ENCODE measurements at places on chromosomes 11 and 22.

- DNase-seq: no peak
These were observed 61.6 kb downstream of the CASP12 start for GRCh38 chr11:104836691-104837090.

DNA sequence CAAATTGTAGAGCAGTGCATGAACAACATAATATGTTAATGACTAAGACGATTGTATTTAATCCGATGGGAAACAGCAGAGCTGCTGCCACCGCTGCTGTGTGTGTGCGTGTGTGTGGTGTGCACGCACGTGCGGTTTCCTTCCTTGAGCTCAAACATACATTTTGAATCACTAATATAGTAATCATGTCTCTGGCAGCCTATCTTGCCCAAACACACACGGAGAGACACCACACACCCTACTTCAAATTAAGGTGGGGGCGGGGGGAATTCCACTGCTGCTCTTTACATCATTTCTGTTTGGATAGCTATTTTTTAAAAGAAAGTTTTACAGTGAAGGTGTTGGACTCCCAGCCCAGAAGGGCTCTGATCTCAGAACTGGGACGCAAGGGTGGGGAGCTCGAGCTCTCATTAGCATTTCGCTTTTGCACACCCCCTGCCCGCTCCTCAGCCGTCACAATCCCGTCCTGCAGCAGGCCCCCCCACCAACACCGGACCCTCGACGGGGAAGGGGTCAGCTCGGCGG lies 651 bp upstream of the FAM83F start:
- peak; percentile 59 for DNase-seq

DNA sequence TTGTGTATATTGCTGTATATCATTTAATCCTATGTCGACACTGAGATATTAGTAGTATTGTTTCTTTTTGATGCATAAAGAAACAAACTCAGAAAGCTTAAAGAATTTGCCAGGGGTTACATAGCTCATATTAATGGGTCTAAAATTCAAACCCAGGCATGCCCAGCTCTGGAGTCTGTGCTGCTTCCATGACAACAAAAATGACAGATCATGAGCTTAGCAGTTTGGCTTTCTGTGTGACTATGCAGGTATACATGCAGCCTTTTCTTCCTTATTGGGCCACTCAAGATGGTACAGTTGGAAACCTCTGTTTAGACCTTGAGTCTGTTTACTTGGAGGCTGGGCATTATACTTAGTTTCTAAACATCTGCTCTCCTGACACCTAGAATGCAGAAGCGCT lies 220.5 kb upstream of the TENM4 start:
- no peak for DNase-seq

DNA sequence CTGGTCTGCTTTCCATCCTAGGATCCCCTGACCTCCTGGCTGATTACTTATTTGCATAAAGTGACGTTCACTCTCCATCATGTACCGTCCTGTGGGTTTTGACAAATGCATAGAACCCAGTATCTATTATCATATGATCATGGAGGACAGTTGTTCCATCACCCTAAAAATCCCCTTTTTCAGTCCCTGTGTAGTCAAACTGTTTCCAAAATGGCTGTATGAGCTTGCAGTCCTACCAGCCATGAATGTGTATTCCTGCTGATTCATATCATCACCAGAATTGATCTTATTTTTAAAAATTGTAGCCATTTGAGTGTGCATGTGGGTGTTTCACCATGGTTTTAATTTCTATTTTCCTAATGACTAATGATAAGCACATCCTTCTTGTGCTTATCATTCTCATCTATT lies 108.8 kb downstream of the MPPED1 start:
- DNase-seq: no peak

DNA sequence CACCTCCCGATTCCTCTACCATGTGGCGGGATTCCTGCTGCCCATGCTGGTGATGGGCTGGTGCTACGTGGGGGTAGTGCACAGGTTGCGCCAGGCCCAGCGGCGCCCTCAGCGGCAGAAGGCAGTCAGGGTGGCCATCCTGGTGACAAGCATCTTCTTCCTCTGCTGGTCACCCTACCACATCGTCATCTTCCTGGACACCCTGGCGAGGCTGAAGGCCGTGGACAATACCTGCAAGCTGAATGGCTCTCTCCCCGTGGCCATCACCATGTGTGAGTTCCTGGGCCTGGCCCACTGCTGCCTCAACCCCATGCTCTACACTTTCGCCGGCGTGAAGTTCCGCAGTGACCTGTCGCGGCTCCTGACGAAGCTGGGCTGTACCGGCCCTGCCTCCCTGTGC lies 10.5 kb downstream of the CXCR5 start:
- no peak for DNase-seq

DNA sequence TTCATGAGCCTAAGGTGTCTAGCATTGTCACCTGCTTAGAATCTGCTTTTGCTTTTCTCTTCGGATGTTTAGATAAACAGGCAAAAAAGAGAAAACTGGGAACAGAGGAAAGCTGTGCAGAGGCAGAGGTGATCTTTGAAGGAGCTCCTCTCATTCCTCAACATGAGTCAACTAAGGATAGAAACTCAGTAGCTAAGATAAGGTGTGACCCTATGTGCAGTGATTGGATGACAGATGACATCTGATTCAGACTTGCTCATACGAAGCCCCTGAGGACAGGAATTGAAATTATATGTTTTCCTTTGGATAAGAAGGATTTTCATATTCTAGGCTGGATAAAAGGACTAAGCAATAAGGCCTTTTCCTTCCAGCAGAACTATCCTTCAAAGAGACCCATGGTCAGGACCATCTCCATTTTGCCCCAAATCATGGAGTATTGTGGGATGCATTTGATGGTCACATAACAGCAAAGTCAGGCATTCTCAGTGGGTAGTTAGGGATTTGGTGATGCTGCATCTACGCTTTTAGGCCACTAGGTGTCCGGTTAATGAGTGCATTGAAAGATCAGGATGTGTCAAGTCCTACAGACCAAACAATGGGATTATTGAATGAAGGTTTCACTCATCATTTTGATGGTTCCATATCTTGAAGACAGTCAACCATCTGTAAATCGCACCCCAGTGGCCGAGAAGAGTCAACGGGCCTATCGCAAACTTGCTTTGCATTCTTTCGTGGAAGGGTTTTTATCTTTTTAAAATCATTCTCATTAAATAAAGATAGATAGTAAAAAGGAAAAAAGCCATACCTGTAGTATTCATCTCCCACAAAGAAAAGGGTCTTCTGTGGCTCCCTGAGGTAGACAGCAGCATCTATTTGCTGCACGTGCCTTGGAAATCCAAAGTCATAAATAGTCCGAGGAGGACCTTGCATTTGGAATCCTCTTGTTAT lies 32.2 kb downstream of the MMP20 start:
- DNase-seq: no peak

DNA sequence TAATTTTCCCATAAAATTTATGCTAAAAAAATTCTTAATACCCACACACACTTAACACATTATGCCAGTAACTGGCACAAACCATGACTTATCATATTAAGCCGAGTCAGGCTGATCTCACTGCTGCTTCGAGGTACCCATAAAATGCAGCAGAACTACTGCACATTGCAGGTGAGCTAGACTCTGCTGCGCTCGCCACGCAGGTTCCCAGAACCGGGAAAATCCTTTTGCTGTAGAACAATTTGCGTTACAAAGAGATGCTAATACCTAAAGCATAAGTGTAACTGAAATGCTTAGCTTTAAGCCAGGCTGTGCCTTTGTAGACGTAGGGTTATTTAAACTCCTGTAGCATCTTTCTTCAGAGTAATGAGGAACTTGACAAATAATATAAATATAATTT lies 200.3 kb downstream of the MSANTD4 start:
- no peak for DNase-seq

- DNase-seq: no peak
These were observed 33.8 kb downstream of the ARHGAP8 start for GRCh38 chr22:44786136-44786535.

DNA sequence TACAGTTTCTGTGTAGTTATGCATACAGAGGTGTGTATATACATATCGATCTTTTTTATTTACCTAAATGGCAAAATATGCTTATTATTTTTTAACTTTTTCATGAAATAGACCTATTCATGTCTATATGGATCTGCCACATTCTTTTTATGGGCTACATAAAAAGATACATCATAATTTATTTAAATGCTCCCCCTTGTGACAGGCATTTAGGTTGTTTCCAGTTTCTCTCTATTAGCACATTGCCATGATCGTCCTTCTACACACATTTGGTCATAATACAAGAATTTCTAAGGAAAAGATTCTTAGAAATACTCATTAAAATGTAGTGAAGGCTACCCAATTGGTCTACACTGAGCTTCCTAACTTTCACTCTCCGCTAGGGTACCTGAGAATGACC lies 1067.4 kb downstream of the OPCML start:
- no peak for DNase-seq

- no peak for DNase-seq
These were observed 117.4 kb upstream of the BID start for GRCh38 chr22:17891481-17892167.

DNA sequence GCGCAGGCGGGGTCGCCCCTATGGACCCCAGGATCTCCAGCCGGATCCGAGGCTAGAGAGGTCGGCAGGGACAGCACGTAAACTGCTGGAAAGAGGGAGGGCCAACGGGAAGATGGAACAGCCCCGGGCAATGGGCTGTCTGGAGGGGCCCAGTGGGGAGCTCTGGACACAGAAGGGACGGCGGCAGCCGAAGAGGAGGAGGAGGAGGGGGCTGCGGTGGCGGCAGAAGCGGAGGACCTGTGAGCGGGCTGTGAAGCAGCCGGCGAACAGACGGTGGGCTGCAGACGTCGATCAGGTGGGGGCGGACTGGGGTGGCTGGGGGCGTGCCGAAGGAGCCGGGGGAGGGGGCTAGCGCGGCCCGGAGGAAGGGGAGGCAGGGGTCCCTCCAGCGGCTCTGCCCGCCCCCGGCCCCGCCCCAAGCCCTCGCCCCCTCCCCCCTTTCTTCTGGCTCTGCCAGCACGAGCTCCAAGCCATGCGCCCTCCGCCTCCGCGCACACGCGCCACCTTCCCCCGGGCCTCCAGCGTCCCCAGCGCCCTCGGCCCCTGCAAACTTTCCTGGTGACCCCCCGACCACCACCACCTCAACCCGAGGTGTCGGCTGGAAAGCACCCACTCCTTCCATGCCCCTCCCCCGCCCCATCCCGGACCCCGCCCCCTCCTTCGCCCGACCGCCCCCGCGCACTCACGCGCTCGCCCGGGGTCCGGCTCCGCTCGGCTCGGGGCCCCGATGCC lies 432 bp downstream of the TNKS1BP1 start:
- DNase-seq: peak; percentile 44

DNA sequence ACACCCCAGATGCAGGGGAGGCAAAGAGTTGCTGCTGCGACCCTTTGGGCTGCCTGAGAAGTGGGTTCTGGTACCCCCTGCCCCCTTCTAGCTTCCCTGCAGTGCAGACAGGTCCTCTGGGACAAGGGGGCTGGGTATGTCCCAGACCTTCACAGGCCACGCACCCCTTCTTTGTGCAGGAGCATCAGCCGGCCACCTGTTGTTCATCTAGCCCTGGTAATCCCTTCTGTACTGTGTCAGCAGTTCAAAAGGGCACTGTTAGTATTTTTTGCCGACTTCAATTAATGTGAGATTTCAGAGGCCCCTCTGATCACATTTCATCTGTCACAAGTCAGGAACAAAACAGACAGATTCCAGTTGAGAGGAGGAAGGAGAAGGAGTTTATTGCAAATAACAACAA lies 49.9 kb downstream of the ALX4 start:
- no peak for DNase-seq

DNA sequence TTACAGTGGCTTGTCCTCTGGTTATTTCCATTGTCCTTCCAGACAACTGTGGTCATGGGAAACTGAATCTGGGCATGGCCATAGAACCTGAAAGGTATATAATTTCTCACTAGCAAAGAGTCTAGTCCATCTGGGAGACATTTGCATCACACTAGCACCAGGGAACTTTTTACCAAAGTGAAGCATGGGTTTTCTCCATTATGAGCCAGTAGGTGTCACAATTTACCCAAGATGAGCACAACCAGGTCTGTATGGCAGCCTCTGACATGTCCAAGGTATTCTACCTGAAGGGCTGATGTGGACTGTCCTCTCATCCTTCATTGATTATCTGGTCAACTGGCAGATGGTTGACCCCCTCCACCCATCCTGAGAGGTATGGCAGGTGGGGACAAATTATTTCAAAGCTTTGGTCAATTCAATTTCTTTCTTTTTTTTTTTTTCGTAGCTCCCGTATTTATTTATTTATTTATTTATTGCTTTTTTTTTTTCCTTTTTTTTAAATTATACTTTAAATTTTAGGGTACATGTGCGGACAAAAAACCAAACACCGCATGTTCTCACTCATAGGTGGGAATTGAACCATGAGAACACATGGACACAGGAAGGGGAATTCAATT lies 425.9 kb downstream of the TMEM135 start:
- no peak for DNase-seq

DNA sequence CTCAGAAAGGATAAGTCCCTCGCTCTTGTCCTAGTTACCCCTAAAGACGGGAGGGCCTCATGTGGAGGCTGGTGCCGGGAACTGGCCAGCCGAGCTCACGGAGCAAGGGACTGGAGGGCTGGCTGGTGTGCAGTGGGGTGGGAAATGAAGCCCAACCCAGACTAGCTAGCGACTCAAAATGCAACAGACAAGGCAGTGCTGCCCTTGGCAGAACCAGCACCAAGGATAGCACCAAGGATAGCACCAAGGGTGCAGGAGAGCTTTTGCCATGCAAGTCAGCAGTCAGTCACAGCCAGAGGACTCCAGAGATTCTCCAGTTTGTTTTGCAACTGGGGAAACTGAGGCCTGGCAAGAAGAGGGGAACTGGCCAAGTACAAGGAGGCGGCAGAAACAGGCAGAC lies 6.5 kb upstream of the BATF2 start:
- no peak for DNase-seq
